ENCODE measurements at places on chromosomes 2 and 18.

DNA sequence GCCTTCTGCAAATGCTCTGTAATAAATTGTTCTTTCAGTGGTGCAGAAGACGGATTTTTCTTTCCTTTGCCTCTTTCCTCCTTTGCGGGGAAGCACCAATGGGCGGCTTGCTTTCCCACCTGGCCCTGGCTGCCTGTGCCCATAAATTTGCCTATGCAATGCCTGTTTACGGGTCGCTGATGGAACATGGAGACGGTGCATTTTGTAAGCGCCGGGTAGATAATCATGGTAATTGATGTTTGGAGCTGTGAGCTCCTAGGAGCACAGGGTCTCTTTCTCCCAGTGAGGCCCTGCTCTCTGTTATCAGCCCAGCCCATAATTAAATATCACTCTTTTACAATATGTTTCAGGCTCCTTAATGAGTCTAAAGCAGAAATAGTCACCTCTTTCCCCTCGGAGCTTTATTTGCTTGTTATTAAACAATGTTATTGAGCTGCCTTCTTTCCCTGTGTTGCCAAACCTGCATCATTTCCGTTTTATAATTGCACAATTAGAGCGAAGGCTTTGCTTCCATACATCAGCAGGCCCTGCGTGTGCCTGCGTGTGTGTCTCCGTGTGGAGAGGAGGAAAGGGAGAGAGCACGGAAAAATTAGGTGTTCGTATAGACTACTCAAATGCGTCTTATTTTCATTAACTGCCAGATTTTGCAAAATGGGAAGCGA is 437.4 kb upstream of the POU3F3 start:
- no peak for DNase-seq

GRCh38 chr2:48284621-48285212 is 245.2 kb upstream of the STON1 start:
- DNase-seq = no peak

- DNase-seq = no peak
Observed at GRCh38 chr2:221494556-221494955, 77.5 kb downstream of the EPHA4 start.

GRCh38 chr2:64454386-64455332 is 697 bp downstream of the LGALSL start:
- DNase-seq = no peak

- DNase-seq = no peak
Observed at GRCh38 chr2:229249536-229249935, 21.6 kb downstream of the PID1 start.

GRCh38 chr18:42707080-42707479 is 408.4 kb downstream of the RIT2 start:
- DNase-seq = no peak

GRCh38 chr2:46361920-46362666 is 64.9 kb downstream of the EPAS1 start:
- DNase-seq = no peak

DNA sequence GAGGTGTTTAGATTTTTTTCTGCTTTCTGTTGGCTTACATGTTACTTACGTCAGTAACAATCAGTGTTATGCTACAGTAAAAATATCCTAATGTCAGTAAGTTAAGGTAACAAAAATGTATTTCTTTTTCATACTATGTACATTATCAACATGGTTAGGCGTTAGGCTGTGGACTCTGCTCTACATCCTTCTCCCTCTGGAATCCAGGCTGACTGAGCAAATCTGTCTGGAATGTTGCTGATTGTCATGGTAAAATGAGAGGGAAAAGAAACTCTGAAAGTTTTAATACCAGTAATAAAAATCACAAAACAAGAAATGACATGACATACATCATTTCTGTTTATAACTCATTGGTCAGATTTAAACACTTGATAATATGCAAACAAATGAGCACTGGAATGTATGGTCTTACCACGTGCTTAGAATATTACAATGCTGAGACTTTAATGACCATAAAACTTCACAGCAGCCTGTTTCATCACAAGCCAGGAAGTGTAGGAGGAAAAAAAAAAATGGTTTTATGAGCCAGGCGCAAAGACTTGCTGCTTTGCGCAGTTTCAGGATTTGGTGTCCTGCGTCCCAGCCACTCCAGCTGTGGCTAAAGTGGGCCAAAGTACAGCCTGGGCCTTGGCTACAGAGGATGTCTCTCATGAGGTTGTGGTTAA is 252.4 kb downstream of the FSIP2 start:
- DNase-seq = no peak

GRCh38 chr2:19676770-19677169 is 225.0 kb downstream of the TTC32 start:
- no peak for DNase-seq

- DNase-seq = no peak
Observed at GRCh38 chr2:150880986-150881385, 380.7 kb downstream of the RBM43 start.

GRCh38 chr2:240931319-240931949 is 25.3 kb downstream of the CROCC2 start:
- no peak for DNase-seq

- no peak for DNase-seq
Observed at GRCh38 chr2:212683346-212684097, 144.9 kb upstream of the ERBB4 start.

GRCh38 chr2:64658269-64658668 is 4.6 kb upstream of the SERTAD2 start:
- no peak for DNase-seq

- no peak for DNase-seq
Observed at GRCh38 chr18:79577451-79578395, 101.9 kb upstream of the CTDP1 start.

- DNase-seq = no peak
Observed at GRCh38 chr2:207223051-207223450, 57.3 kb upstream of the KLF7 start.

Data from urinary bladder (tissue), 4 donors.